ENCODE measurements at places on chromosomes 7 and 10. TPM values are rescaled to one million over a fixed set of nuclear protein-coding genes. Genes with fewer than 3 reads are reported as not detected.

DNA sequence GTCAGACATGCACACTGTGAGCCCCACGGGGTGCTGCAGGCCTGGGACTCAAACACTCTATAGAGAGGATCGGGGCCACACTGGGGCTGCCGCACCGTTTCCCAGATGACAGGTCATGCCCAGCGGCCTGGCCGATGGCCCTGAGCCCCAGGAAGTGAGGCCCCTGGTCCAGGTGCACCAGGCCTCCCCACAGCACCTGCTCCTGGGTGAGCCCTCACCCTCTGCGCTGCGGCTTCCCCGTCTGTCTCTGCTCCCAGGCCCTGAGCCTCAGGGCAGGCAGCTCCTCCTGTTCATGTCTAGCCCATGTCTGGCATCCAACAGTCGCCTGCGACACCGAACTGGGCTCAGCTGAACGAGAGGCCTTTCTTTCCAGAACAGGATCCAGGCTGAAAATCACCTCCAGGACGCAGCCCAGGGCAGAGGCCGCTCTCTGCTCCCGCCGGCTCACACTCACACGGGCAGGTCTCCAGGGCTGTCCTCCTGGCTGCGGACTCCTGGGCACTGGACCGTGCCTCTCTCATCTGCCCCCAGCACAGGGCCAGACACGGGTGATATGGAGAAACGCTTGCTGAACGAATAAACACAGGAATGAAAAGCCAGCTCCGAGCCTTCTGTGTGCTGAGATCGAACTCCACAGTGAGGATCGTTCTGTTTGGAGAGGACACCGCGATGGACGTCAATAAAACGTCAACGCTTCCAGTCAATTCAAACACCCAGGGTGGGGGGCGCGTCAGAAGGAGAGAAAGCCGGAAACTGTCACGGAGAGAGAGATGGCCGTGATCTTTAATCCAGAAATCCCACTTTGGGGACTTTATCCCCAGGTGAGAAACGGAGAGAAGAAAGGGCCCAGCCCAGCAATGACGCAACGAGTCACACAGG is 202.4 kb downstream of the ELFN1 start:
- H3K27me3 ChIP-seq = no peaks in the 10 kb centered on the region
- no peaks in the 10 kb centered on the region for H3K36me3 ChIP-seq
- no peak overlapping the region for H3K27ac ChIP-seq
- H3K4me1 ChIP-seq = no peaks in the 10 kb centered on the region

DNA sequence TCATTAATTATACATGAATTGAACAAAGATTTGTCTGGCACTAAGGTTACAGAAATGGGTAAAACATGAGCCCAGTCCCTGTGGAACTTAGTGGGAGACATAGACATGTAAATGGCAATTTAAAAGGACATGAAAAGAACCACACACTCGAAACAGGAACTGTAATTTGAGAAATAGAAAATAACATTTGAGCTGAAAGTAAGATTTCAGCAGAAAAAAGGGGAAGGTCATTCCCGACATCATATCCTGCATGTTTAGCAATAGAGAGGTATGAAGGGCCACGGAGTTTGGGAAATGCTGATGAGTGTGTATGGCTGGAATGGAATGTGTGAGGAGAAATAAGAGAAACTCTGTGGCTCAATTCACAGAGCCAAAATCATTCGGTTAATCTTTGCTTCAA is 175.4 kb upstream of the AHR start:
- H3K27ac ChIP-seq = no peak overlapping the region
- no peaks in the 10 kb centered on the region for H3K36me3 ChIP-seq
- no peaks in the 10 kb centered on the region for H3K27me3 ChIP-seq
- no peak overlapping the region for H3K4me3 ChIP-seq

- H3K4me1 ChIP-seq = no peaks in the 10 kb centered on the region
- DNase-seq = no peak
- no peak overlapping the region for H3K4me3 ChIP-seq
- H3K27me3 ChIP-seq = no peaks in the 10 kb centered on the region
Observed at GRCh38 chr7:26735976-26736600, 128.3 kb downstream of the SKAP2 start.

GRCh38 chr10:132297526-132297925 is 10.2 kb downstream of the STK32C start:
- H3K4me1 ChIP-seq = peaks cover 8% of the 10 kb centered on the region
- DNase-seq = no peak
- no peaks in the 10 kb centered on the region for H3K27me3 ChIP-seq
- no peaks in the 10 kb centered on the region for H3K36me3 ChIP-seq
- H3K4me3 ChIP-seq = no peak overlapping the region

DNA sequence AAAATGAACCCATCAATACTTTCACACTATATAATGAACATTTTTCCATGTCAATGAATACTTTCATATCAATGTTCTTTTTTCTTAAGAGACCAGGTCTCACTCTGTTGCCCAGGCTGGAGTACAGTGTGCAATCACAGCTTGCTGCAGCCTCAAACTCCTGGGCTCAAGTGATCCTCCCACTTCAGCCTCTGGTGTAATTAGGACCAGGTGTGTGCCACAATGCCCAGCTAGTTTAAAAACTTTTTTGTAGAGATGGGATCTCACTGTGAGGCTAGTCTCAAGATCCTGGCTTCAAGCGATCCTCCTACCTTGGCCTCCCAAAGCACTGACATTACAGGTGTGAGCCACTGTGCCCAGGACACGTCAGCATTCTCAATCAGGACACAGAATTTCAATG is 85.2 kb downstream of the SH3PXD2A start:
- H3K27me3 ChIP-seq = no peaks in the 10 kb centered on the region

DNA sequence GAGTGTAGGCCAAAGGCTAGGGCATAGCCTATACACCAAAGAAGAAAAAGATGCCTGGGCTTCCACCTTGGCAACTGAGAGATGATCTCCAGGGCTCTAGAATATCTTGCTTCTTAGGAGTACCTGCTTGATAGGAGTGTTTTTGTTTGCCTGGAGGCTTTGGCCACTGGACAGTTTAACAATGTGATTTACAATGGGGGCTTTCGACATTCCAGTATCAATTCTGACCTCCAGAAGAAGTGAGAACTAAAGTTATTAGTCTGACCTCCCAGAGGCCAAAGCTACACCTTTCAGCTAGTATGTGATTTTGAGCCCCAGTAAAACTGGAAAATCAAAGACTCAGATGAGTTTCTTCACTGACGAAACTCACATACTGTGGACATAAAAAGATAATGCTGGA is 96.1 kb downstream of the JMJD1C start:
- no peaks in the 10 kb centered on the region for H3K4me1 ChIP-seq
- H3K4me3 ChIP-seq = no peak overlapping the region
- H3K27me3 ChIP-seq = no peaks in the 10 kb centered on the region

- H3K4me1 ChIP-seq = peaks cover 15% of the 10 kb centered on the region
- H3K27me3 ChIP-seq = peaks cover 3% of the 10 kb centered on the region
- no peak for DNase-seq
- no peak overlapping the region for H3K27ac ChIP-seq
Observed at GRCh38 chr7:155219947-155220769, 77.5 kb upstream of the INSIG1 start.

DNA sequence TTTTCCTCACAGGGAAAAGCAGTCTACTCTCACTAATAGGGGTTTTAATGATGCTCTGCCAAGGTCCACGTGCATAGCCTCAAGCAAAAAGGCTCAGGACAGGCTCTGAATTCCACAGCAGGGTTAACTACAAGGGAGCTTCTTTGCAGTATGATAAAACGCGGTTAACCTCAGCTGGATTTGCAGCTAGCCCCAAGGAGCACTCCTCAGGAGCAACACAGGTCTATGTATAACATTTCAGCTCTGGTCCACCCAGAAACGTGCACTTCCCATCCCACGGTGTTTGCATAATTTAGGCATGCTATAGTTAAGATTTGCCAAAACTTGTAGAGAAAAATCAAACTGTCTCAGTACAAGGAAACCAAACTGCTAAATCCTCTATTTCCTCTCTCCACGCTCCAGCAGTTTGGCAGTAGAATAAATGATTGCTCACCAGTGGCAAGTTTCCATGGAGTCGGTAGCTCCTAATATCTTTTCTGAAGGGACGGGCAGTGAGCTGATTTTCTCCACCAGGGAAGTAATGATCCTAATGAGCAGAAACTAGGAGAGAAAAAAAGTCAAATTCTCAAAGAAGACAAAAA is 13.1 kb upstream of the ASB4 start:
- no peak overlapping the region for H3K27ac ChIP-seq
- H3K4me3 ChIP-seq = no peak overlapping the region
- no peaks in the 10 kb centered on the region for H3K36me3 ChIP-seq
- no peak for DNase-seq

DNA sequence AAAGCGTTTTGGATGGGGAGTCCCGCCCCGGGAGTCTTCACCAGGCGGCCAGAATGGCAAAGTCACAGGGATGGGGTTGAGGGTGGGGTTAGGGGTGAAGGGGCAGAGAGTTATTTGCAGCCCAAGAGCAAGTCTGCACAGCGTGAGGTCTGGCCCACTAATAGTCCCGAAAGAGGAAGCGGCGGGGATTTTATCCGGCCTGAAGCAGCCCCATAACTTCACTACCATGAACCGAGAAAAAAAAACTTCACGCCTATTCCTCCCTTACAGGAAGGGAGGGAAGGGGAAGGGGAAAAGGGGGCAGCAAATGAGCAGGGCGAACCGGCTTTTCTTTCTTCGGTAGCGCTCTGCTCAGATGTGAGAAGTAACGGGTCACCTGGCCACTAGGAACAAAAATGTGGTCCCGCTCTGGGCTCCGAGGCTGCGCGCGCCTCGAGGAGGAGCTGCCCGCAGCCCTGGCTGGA is 712 bp downstream of the ITPRIP start:
- no peaks in the 10 kb centered on the region for H3K36me3 ChIP-seq
- peaks cover 24% of the 10 kb centered on the region for H3K4me1 ChIP-seq
- H3K4me3 ChIP-seq = peak overlapping the region; percentile 79
- no peak for DNase-seq

DNA sequence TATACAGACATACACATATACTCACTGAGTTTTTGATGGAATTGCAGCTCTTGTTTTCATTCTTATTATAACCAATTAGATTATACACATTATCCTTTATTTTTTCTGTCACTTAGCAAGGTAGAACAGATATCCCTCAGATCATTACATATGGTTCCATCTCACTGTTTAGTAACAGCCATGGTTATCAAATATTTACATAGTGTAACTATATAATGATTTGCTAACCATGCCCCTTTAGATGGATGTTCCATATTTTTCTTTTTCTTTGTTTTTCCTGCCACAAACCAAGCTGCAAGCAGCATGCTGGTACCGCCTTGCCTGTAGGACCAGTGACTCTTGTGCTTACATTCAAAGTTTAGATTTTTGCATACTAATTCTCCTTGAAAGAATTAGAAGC is 163.4 kb upstream of the NFE2L3 start:
- H3K36me3 ChIP-seq = no peaks in the 10 kb centered on the region
- no peak overlapping the region for H3K4me3 ChIP-seq
- H3K27ac ChIP-seq = no peak overlapping the region
- no peak for DNase-seq
- no peaks in the 10 kb centered on the region for H3K27me3 ChIP-seq
- no peaks in the 10 kb centered on the region for H3K4me1 ChIP-seq

- H3K27me3 ChIP-seq = no peaks in the 10 kb centered on the region
- no peaks in the 10 kb centered on the region for H3K4me1 ChIP-seq
- no peaks in the 10 kb centered on the region for H3K36me3 ChIP-seq
- no peak overlapping the region for H3K27ac ChIP-seq
- no peak overlapping the region for H3K4me3 ChIP-seq
- DNase-seq = no peak
Observed at GRCh38 chr10:3909339-3909738, 124.3 kb upstream of the KLF6 start.

GRCh38 chr7:27730112-27730511 is 9.8 kb upstream of the TAX1BP1 start:
- H3K4me1 ChIP-seq = no peaks in the 10 kb centered on the region
- H3K27me3 ChIP-seq = peaks cover 11% of the 10 kb centered on the region
- no peaks in the 10 kb centered on the region for H3K36me3 ChIP-seq
- DNase-seq = no peak
- no peak overlapping the region for H3K4me3 ChIP-seq

DNA sequence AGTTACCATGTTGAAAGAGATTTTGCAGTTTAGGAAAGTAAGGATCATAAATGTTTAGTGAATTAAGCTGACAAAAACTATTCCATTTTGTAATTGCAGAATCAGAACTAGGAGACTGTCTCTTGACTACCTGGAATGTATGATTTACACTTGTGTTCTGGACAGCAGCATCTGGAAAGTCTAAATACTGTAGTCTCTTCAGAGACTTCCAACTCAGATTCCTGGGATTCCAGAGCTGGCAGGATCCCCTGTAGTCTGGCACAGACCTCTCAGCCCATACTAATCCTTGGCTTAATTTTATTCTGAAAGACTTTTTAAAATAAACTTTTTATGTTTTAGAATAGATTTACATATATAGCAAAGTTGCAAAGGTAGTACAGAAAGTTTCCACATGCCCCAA is 452.7 kb downstream of the DPP6 start:
- H3K36me3 ChIP-seq = no peaks in the 10 kb centered on the region
- H3K27me3 ChIP-seq = no peaks in the 10 kb centered on the region
- H3K27ac ChIP-seq = no peak overlapping the region
- no peak for DNase-seq

GRCh38 chr10:35424680-35425285 is 88.5 kb downstream of the CCNY start:
- no peaks in the 10 kb centered on the region for H3K27me3 ChIP-seq
- H3K27ac ChIP-seq = 0 out of 2 replicates have a peak overlapping the region, but pooled peaks have one; percentile 14
- peaks cover 11% of the 10 kb centered on the region for H3K4me1 ChIP-seq

DNA sequence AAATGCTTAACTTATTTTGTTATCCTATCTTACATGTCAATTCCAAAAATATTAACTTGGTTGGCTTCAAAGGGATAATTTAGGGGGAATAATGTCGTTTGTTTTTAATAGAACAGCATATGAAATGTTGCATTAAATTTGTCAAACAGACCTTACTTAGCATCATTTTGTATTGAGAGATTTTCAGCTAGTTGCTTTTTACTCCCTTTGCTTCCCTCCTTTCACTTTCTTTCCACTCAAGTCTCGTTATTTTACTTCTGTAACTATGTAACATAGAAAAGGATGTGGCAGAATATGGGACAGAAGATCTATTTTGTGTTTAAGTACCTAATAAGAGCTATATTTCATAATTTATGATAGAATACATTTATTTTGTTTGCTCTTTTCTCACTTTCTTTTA is 2.6 kb downstream of the PHYHIPL start:
- peaks cover 6% of the 10 kb centered on the region for H3K4me1 ChIP-seq
- H3K4me3 ChIP-seq = no peak overlapping the region
- H3K27me3 ChIP-seq = peaks cover 36% of the 10 kb centered on the region
- H3K36me3 ChIP-seq = no peaks in the 10 kb centered on the region
- DNase-seq = no peak
- H3K27ac ChIP-seq = no peak overlapping the region

DNA sequence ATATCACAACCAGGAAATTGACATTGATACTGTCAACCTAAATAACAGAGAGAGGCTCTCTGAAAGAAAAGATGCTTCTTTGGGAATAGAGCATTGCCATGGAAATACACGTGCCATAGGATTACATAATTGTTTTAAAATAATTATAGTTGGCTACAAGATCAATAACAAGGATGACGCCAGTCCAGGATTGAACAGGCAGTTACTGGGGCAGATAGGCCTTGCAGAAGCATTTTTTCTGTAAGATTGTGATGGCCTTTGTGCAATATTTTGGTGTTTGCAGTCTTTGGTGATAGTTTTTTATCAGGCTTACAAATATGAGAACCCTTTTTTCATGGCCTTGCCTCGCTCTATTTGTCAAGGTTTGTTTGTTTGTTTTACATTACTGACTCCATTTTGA is 10.5 kb downstream of the ACADSB start:
- no peak overlapping the region for H3K27ac ChIP-seq
- H3K36me3 ChIP-seq = no peaks in the 10 kb centered on the region
- H3K4me3 ChIP-seq = no peak overlapping the region
- DNase-seq = no peak

Gene VAX1
- polyA plus RNA-seq = not detected

Gene PNLIPRP1
- not detected for polyA plus RNA-seq

Gene ATRNL1
- polyA plus RNA-seq = 5.1 TPM

Gene HMX3
- 0.05 TPM for polyA plus RNA-seq

Gene PNLIPRP3
- not detected for polyA plus RNA-seq

Gene MCM10
- 9.8 TPM for polyA plus RNA-seq

Gene NOBOX
- polyA plus RNA-seq = not detected

Gene TMEM120A
- polyA plus RNA-seq = 48.8 TPM
